NCI-H1694 treated with DMSO at 0.1 percent for 48 hours (cell line): ENCODE measurements at places on chromosomes 1 and 21.
A peak's percentile ranks its signal among the peaks of the same experiment; 100 is the strongest.

- DNase-seq = no peak
Measured at GRCh38 chr1:242651817-242652216, 127.3 kb upstream of the PLD5 start.

DNA sequence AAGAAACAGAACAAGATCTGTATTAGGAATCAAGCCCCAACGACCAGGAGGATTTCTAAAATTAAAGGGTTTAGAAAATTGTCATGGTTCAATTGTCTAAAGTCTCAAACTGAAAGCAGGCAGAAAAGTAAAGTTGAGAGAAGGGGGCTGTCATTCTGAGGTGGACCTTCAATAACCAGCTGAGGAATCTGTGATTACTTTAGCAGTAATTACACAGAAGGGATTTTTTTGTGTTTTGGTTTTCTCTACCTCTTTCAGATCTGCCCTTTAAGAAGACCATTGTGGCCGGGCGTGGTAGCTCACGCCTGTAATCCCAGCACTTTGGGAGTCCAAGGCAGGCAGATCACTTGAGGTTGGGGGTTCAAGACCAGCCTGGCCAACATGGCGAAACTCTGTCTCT, 17.4 kb downstream of the AIDA start:
- no peak for DNase-seq

DNA sequence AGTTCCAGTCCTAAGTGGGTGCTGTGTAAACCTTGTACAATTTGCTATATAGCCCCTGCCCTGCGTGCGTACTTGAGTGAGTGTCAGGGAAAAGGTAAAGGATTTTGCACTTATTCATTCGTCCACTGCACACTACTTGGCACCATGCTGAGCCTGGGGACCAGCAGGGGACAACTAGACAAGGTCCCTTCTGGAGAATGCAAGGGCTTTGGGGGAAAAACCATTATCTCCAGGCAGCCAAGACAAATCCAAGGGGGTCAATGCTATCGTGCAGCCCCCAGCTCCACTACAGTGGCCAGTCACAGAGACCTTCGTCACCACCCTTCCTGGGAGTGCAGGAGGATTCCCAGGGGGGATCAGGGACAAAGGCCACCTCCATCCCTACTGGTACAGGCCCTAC, 39.7 kb downstream of the MATN1 start:
- DNase-seq = no peak

DNA sequence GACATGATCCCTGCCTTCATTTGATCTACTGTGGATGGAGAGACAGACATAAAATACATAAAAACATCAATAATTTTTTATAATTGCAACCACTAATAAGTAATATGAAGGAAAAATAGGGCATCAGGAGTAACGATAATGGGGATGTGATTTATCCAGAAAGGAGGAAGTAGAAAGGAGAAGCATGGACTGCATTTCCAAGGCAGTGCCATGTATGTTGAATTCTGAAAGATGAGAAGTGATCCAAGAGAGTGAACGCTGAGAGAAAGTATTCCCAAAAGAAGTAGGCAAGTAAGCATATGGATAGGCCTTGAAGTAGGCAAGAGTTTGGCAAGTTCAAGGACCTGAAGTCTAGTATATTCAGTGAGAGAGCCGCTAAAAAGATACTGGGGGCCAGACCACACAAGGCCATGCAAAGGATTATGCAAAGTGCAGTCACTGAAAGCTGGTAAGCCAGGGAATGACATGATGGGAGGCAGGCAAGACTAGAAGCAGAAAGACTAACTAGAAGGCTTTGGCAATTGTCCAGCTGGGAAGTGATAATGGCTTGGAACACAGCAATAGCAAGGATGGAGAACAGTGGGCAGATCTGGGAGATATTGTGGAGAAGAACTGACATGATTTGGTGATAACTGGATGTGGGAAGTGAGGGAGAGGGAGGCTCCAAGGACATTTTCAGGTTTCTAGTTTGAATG, 85.9 kb downstream of the TM2D1 start:
- DNase-seq = no peak

- DNase-seq = no peak
Measured at GRCh38 chr1:67732750-67733151, 47.8 kb downstream of the GADD45A start.

- no peak for DNase-seq
Measured at GRCh38 chr1:6658359-6659060, 33.8 kb downstream of the THAP3 start.

- no peak for DNase-seq
Measured at GRCh38 chr1:202643397-202644218, 66.6 kb downstream of the SYT2 start.

DNA sequence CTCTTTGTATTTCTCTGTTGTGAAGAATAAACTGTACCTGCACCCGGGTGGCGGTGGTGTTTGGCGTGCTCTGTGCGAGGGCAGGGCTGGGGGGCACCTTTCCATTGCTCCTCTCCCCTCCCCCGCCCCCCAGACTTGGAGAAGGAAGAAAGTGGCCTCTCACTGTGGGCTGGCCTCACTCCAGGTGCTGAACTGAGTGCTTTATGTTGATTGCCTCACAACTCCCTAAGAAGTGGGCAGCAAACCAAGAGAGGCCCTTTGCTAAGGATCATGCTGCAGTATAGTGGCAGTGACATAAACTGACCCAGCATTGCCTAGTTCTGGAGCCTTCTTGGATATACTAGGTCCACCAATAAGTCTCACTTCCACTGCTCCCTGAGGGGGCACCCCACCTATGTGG, 20.2 kb downstream of the A3GALT2 start:
- no peak for DNase-seq

DNA sequence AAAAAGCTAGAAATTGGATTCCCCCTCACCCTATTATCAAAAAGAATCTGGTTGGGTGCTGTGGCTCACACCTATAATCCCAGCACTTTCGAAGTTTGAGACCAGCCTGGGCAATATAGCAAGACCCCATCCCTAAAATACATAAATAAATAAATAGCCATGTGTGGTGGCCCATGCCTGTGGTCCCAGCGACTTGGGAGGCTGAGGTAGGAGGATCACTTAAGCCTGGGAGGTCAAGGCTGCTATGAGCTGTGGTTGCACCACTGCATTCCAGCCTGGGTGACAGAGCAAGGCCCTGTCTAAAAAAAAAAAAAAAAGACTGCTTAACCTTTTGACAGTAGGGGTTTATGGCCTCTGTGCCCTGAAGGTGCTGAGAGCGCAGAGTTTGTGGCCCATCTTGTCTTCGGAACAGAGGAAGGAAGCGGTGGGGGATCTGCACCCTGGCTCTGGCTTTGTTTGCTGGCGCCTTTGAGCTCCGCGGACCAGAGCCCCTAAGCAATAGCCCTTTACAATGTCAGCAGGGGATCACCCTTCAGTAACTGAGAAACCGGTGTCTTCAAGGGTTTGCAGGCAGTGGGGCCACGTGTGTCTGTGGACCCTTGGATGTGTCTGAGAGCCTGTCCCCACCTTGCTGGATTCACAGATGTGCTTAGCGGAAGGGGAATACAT, 22.1 kb downstream of the SLC2A7 start:
- no peak for DNase-seq

- peak; percentile 12 for DNase-seq
Measured at GRCh38 chr1:64006276-64007051, 197.0 kb upstream of the UBE2U start.

DNA sequence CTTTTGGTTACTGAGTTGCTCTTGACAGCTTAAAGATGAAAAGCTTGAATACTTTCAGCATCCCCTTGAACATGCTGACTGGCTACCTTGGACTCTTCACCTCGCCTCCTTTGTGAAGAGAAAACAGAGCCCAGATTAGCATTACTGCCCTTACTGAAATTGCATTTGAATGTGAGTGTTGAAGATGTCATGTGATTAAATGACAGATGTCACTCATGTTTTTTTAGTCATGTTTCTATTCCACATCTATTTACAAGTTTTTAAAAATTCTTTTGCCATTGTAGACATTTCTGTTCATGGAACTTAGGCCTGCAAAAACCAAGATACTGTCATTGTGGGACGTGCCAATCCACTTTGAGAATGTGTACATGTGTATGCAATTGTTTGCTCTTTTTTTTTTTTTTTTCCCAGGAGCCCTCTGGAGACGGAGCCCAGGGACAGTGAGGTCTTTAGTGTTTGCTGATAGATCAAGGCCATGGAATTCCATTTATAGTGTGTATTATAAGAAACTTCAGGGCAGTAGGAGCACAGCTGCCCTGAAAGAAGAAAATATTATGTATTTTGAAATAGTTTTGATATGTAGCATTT, 25.7 kb upstream of the IVNS1ABP start:
- DNase-seq = no peak
